ENCODE measurements at places on chromosomes 3 and 15. TPM values are rescaled to one million over a fixed set of nuclear protein-coding genes. Genes with fewer than 3 reads are reported as not detected.

SCAANT1 gene
- not detected for total RNA-seq

IGDCC3 gene
- 0.19 TPM for total RNA-seq

TEX55 gene
- not detected for total RNA-seq

PLAAT1 gene
- total RNA-seq, result 8.1 TPM

- peak; percentile 98 for DNase-seq
These were observed 53.1 kb downstream of the TGFBR2 start for GRCh38 chr3:30659270-30660130.

DNA sequence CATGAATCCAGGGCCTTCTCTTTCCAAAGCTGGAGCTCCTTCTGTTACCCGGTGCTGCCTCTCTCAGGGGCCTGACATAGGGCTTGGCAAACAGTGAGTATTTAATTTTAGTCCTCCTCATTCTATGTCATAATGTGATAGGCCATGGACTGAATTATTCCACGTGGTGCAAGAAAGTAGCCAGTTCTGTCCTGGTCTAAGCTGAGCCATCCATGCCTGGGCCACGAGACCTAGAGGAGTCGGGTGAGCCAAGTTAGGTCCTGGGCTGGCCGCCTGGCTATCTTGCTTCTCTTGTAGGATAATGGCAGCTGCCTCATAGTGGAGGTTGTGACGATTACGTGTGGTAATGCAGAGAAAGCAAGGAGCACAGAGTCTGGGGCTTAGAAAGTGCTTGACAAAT lies 170.6 kb downstream of the FAM43A start:
- DNase-seq, result no peak

GRCh38 chr3:107235193-107235927 lies 141.9 kb upstream of the CCDC54 start:
- peak; percentile 50 for DNase-seq

DNA sequence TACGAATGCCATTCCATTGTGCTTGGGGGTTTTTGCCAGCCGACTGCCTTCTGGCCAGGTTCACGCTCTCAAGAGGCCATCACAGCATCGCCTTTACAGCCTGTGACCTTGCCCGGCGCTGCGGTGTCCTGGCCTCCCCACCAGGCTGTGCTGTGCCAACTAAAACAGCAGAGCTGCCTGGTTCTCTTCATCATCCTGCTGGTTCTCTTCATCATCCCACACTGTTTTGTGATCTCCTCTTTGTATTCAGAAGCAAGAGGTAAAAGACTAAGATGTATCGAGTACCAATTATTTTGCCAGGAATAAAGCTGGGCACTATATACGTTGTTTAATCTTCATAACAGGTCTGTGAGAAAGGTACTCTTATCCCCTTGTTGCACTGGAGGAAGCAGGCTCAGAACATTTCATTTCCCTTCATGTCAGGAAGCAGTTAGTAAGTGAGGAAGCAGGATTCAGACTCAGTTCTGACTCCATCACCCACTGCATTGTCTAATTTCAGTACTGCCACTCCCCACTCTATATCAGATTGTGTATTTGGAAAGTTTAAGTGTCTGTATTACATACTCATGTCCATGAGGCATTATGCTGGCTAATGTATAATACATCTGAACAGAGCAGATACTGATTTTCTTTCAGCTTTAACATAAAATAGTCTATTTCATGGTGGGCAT lies 92.7 kb downstream of the LRRC28 start:
- peak; percentile 6 for DNase-seq

DNA sequence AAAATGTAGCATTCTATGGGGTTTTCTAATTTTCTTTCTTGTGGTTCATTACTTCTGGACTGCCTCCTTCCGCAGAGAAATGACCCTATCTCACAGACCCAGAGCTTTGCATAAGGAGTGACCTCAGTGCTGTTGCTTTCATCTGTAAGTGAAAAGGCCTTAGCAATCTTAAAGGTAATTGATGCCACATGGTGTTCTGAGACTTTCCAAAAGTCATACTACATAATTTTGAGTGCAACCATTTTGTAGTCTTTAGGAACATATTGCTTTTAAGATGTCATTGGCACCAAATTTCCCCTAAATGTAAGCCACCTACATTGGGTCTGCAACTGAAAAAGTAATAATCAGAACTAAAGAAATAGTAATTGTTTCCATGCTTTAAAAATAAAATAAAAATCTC lies 9.2 kb upstream of the HHLA2 start:
- no peak for DNase-seq
